ENCODE measurements at places on chromosomes 2 and 18.

GRCh38 chr2:224584111-224584784 lies 915 bp downstream of the CUL3 start:
- no peak for DNase-seq

GRCh38 chr2:205889114-205889513 lies 196.9 kb downstream of the INO80D start:
- DNase-seq: no peak

DNA sequence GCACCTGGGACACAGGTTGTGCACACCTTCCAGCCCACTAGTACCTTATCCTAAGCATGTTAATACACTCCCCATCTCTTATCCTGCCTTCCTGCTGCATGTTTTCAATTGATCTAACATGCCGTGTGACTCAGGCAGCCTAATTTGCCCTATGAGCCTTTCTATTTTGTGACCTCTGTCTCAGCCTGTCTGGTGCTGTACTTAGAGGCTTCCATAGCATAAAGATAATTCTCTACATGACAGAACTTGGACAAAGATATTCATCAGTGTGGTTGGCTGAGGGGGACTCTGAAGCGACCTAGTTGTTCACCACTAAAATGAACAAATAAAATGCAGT lies 8.6 kb upstream of the TMEM37 start:
- DNase-seq: no peak

- DNase-seq: no peak
Observed at GRCh38 chr18:77091366-77091765, 41.2 kb downstream of the MBP start.

- DNase-seq: no peak
Observed at GRCh38 chr2:241037498-241037897, 39.1 kb downstream of the SNED1 start.

DNA sequence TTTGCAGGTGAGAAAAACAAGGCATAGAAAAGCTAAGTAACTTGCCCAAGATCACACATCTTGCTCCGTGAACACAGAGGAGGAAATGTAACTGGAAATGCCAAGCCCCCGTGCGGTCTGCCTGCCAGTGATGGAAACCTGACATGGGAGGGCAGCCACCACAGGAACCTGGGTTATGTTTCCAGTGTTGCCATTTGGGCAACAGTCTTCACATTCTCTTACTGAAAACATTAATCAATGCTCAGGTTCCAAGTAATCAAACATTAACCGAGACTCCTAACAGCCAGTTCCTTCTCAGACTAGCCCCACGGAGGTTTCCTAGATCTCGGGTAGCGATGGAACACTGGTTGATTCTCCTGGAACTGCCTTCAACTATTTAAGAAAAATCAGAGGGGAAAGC lies 2.5 kb downstream of the TGFA start:
- DNase-seq: no peak

- no peak for DNase-seq
Observed at GRCh38 chr2:195001924-195002323, 655.1 kb upstream of the SLC39A10 start.

- DNase-seq: no peak
Observed at GRCh38 chr2:27024188-27024587, 8.6 kb upstream of the TMEM214 start.

DNA sequence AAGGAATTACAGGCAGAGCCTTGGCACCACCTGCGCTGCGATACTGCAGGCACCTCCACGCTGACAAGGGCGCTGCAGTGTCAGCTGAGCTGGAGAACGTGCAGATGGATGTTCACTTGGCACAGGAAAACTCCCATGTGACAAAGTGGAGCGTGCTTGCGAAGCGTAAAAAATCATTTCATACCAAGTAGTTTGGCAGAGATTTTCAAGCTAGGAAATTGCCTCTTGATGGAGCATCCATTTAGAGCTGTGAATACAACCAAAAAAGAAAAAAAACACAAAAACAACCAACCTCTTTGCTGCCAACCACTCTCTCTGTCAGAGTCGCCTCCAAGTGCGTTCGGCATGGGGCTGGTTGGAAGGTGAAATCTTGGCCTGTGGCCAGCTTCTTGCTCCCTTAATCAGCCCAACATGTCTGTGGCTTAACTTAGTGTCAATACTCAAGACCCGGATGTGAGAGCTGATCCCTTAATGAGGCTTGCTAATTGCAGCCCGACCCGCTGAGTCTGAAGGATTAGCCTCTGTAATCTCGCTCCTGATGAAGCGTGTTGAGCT lies 38.1 kb downstream of the ACOXL start:
- no peak for DNase-seq

DNA sequence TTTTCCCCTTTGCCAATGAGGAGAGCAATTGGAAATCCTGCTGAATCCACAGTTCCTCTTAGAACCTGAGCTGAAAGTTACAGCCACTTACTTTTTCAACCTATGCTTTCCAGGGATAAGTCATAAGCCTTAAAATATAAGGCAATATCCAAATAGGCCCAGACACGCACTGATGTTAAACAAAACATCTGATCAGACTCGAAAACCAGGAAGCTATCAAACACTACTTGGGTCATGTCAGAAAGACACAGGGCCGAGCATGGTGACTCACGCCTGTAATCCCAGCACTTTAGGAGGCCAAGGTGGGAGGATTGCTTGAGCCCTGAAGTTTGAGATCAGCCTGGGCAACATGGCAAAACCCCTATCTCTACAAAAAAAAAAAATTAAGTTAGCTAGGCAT lies 192.1 kb downstream of the SP3 start:
- no peak for DNase-seq

GRCh38 chr18:7048081-7048480 lies 69.5 kb downstream of the LAMA1 start:
- DNase-seq: no peak

DNA sequence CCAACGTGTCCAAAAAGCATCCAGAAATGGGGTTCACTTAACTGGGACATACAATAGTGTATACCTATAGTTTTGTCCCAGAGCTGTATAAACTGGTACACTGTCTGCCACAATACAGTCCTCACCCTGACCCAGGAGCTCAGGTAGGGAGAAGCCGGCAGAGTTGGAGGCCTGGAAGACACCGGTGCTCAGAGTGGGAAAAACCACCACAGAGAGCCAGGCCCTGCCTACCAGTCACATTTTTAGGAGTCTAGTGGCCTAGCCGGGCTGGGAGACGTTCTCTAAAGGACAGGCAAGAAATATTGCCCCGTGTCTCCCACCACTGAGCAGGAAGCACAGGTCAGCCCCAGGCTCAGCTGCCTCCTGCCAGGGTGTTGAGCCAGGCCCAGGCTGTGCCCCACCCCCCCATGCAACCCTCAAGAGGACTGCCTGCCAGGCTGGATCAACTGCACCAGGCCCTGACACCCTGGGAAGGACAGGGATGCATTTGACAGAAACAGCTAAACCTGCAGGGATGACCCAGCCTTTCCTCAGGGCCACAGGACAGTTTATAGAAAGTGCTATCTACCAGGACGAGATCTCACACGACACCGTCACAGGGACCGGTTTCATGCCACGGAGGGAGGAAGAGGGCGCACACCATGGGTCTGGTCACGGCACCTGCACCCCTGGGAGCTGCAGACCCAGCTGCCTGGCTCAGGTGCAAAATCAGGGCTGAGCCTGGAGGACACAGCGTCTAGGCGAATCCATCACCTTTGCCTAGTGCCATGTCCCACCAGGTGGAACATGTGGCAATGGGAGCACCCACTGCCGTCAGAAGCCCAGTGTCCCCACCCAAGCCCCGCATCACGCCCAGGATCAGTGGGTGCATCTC lies 89.9 kb downstream of the TMEM18 start:
- peak; percentile 35 for DNase-seq

- DNase-seq: no peak
Observed at GRCh38 chr2:118044854-118045253, 31.0 kb upstream of the CCDC93 start.

DNA sequence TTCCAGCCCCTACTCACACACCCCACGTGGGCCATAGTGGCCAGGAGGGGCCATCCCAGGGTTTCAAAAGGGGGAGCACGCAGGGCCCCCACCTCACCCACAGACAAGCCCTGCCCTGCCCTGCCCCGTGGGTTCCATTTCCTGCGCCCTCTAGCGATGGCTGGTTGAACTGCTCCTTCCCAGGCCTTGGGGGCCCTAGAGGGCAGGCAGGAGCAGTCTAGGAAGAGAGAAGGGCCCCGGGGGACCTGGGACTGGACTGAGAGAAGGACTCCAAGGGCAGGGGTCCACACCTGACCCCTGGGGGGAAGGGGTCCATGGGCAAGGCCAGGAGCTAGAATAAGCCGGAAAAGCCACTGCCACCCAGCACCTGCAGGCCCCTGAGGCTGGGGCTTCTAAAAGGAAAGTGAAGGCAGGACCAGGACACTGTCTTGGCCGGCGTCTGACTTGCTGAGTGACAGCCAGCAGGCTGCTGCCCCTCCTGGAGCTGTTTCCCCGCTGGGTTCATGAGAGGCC lies 10.1 kb downstream of the CYP26B1 start:
- peak; percentile 60 for DNase-seq

- no peak for DNase-seq
Observed at GRCh38 chr18:50163505-50163904, 31.4 kb downstream of the MYO5B start.

DNA sequence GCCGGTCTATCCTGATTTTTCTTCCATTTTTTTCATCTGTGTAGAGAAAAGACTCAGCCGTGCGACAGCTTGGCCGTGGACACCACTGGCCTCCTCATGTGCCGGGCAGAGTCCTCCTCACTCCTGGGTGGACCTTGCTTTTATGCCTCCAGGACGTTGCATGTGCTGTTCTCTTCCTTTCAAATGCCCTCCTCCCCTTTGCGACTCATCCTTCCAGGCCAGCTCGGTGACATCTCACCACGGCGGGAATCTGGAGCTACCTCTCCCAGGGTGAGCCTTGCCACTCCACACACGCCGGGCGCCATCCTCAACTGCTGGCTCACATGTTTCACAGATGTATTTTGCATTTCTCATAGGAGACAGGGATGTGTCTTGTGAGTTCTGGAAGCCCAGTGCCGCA lies 198.5 kb upstream of the HDAC4 start:
- peak; percentile 24 for DNase-seq

DNA sequence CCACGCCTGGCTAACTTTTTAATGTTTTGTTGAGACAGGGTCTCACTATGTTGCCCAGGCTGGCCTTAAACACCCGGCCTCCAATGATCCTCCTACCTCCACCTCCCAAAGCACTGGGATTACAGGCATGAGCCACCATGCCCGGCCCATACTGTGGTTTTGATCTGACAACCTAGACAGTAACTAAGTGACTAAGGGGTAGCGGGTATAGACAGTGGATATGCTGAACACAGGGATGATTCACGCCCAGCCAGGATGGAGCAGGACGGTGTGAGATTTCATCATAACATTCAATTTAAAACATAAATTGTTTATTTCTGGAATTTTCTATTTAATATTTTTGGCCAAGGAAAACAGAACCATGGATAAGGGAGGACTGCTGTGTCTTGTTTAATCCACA lies 36.0 kb upstream of the YPEL5 start:
- DNase-seq: no peak

DNA sequence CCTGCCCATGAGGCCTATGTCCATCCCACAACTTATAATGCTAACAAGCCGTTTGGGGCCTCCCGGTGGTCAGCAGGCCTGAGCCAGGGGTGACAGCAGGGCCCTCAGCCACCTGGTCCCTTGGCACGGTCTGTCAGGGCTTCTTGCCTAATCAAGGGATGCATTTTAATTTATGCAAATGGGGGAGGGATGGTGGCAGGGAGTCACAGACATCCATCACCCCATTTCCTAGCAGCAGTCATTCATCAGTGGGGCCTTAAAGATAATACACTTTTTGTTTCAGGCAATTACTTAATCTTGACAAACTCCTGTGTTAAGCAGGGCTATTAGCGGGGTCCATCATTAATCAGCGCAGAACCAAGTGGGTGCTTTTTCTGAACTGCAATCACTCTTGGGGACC lies 174.5 kb downstream of the GLI2 start:
- DNase-seq: no peak

- no peak for DNase-seq
Observed at GRCh38 chr2:40033781-40034180, 254.7 kb upstream of the THUMPD2 start.

- no peak for DNase-seq
Observed at GRCh38 chr2:61770298-61770697, 83.6 kb downstream of the FAM161A start.

DNA sequence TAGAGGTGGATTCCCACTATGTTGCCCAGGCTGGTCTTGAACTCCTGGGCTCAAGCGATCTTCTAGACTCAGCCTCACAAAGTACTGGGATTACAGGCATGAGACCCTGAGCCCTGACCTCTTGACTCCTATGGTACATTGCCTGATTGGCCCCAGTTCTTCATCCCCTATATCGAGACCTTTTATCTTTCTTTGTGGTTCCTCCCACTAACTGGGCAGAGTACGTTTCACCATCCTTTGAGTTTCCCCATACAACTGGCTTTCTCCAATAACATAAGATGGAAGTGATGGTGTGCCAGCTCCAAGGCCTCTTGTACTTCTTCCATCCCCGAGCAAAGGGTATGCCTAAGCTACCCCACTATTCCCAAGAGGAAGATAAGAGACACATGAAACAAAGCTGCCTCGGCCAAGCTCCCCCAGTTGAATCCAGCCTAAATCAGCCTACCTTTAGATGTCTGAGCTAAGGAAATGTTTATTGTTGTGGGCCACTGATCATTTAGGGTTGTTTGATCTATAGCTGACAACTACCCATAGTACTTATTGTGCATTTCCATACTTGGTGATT lies 8.3 kb upstream of the TMEM247 start:
- DNase-seq: no peak

- peak; percentile 59 for DNase-seq
Observed at GRCh38 chr2:218438596-218438995, 19.7 kb downstream of the VIL1 start.

DNA sequence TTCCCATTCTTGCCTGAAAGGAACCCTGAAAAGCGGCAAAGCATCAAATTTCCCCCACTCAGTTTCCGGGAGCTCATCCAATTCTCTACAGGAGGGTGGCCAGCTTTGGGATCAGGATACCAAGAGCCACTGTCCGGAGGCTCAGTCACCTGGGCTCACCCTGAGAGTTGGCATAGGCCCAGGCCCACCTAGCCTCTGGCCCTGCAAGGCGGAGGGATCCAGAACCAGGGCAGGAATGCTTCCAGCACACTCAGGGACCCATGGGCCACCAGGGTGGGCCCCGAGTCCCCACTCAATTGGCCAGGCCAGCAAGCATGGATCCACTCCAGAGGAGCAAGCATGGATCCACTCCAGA lies 432.9 kb upstream of the MYT1L start:
- DNase-seq: no peak

GRCh38 chr18:57891707-57892391 lies 88.7 kb upstream of the ATP8B1 start:
- no peak for DNase-seq

DNA sequence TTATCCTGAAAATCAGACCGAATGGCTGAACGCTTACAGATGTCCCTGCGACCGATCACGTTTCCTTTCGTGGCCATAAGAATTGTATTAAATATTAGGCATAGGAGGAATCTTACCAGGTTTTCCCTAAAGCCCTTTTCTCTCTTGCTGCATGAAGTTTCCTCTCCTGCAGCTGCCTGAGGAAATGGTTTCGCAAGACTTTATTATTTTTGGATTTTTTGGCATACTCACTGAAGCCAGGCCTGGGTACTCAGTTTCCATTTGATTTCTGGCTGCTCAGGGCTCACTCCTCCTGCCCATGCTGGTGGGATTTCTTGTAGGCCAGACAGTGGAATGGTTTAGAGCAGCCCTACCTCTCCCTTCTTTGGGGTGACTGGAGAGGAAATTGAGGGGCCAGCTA lies 114.0 kb downstream of the KLHL29 start:
- no peak for DNase-seq

- no peak for DNase-seq
Observed at GRCh38 chr18:53689886-53690285, 534.6 kb downstream of the MBD2 start.

- DNase-seq: no peak
Observed at GRCh38 chr2:10559634-10560224, 111.6 kb upstream of the ODC1 start.

GRCh38 chr2:41933585-41934320 lies 114.1 kb upstream of the PKDCC start:
- DNase-seq: no peak

Data from aorta (tissue), 5 donors.